8988T (cell line): ENCODE measurements at places on chromosomes 7 and 10.

- no peak for DNase-seq
Observed at GRCh38 chr7:137880432-137880831, 33.7 kb upstream of the DGKI start.

- DNase-seq: no peak
Observed at GRCh38 chr7:122384528-122384927, 80.0 kb upstream of the FEZF1 start.

- DNase-seq: no peak
Observed at GRCh38 chr10:18886102-18886501, 162.5 kb upstream of the MALRD1 start.

- peak; percentile 7 for DNase-seq
Observed at GRCh38 chr7:72493850-72494661, 81.9 kb upstream of the CALN1 start.

GRCh38 chr7:106841896-106842390 lies 23.1 kb upstream of the PIK3CG start:
- no peak for DNase-seq

GRCh38 chr10:30155401-30155800 lies 96.0 kb upstream of the JCAD start:
- no peak for DNase-seq

DNA sequence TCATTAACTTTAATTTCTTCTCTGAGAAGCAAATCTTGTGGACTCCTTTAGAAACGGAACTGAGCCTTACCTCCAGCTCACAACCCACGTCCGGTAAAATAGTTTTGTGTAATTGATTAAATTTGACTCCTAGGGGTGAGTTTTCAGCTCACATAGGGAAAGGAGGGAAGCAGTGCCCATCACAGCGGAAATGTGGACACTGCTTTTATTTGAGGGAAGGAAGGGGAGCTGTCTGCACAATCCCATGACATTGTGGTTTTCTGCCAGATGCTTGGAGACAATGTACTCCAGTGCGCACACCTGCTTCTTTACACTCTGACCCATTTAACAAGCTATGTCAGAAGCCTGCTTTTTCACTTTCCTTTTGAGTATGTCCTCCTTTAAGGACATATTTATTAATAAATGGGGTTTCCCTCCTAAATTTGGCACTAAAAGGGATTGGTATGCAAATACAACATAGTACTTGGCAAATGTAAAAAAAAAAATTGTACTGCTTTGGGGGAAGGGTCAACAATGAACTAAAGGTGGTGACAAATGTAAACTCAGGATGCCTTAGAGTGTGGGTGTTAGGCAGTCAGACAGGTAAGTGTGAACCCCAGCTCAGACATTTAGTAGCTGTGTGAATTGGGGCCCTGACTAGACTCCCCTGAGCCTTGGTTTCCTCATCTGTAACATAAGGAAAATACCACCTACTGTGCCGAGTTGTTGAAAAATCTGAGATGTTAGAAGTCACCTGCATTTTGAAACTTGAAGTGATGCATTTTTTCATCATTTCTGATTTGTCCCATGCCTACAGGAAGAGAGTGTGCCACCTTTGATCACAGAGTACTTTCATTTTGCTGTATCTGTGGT lies 90.2 kb upstream of the KLF6 start:
- no peak for DNase-seq

- DNase-seq: no peak
Observed at GRCh38 chr10:12665501-12665900, 316.2 kb downstream of the CAMK1D start.

DNA sequence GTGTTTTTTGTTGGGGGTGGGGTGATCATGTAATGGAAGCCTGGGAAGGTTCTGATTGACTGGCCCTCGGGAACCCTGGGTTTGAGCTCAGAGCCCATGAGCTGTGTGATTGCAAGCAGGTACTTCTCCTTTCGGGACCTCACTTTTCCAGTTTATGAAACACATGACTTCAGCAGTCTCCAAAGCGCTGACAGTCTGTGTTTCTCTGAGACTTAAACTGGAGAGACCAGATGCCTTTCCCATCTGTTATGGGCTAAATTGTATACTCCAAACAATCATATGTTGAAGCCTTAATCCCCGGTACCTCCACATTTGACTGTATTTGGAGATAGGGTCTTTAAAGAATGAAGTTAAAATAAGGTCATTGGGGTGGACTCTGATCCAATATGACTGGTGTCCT lies 493.6 kb downstream of the GALNT17 start:
- DNase-seq: no peak

DNA sequence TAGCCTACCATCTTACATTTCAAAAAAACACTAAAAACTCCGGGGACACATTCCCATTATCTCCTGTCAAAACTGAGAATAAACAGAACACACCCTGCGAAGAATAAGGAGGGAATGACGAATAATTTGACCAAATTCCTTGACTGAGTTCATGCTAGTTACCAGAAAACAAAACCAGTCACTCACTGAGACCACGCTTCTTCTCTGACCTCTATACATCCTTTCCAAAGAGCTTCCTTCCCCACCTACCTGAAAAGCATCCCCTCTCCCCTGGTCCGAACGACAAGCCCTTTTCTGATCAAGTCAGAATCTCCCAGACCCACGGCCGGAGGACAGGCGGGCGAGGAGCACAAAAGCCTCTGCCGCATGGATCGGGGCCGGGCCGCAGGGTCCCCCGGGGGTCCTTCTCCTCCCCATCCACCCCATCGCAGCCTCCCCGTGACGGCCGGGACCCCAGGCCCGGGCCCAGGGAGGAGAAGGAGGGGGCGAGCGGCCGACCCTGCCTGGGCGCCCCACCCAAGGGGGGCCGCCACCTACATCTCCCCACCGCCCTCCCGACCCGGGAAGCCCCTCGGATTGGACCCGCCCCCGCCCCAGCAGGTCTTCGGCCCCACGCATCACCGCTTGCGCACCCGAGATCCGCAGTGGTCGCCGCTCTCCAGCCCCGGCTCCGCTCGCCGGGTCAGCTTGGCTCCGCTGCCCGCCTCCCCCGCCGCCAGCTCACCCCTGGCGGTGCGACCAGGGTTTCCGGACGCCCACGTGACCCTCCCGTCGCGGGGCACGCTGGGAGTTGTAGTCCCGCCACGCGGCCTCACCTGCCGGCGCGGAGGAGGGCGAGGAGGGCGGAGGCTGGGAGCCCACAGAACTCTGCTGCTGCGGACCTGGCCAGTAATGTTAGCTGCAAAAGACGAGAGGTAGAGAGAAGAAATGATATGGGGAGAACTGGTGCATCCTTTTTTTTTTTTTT lies at the start of gene SLC37A3:
Gene SLC37A3 (minus strand): TSS at position 747 of the 967 bp plus-strand sequence. CDS start 16,004 bp downstream, outside the sequence.
- DNase-seq: peak; percentile 91

GRCh38 chr10:3186368-3186767 lies 13.8 kb upstream of the PITRM1 start:
- DNase-seq: no peak

GRCh38 chr10:90738885-90739284 lies 119.0 kb downstream of the HTR7 start:
- no peak for DNase-seq

DNA sequence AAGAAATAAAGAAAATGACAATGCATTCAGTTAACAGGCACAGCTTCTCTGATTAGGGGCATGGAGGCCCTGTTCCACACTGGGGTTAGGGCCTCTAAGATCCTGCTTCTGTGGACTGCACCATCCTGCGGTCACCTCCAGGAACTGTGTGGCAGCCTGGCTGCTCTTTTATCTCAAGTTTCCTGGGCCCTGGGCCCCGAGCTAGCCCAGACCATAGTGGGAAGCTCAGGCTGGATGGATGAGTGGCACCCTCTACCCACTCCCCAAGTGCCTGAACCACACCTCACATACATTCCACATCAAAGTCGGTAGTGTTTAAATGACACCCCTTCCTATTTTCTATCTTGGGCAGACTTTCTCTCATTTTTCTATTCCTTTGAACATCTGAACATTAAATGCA lies 461.5 kb upstream of the MKI67 start:
- DNase-seq: no peak

GRCh38 chr7:101739775-101740398 lies 77.5 kb upstream of the CUX1 start:
- DNase-seq: no peak

GRCh38 chr10:119103903-119104653 lies at the start of gene DENND10:
Gene DENND10 (plus strand): TSS chr10:119104113. CDS start chr10:119104143, 30 bp downstream.
- DNase-seq: peak; percentile 86

GRCh38 chr10:103111031-103111917 lies 81.8 kb downstream of the NT5C2 start:
- no peak for DNase-seq

GRCh38 chr10:94042001-94042833 lies 48.5 kb downstream of the PLCE1 start:
- DNase-seq: no peak

DNA sequence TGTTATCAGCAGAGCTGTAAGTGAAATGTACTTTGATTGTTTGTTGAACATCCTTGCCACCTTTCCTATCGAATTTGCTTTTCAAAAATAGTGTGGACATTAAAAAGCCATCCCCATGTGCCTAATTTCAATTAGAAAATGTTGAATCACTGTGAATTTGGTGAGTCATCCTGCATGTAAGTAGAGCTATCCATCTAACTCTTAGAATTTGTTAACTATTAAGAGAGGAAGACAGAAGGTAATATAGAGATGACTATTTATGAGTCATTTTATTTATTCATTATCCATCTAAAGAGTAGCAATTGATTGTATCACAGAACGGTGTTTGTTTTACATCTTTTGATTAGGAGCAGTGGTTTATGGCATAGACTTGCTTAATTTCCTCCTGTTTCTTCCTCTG lies 154.7 kb downstream of the MGMT start:
- DNase-seq: no peak

DNA sequence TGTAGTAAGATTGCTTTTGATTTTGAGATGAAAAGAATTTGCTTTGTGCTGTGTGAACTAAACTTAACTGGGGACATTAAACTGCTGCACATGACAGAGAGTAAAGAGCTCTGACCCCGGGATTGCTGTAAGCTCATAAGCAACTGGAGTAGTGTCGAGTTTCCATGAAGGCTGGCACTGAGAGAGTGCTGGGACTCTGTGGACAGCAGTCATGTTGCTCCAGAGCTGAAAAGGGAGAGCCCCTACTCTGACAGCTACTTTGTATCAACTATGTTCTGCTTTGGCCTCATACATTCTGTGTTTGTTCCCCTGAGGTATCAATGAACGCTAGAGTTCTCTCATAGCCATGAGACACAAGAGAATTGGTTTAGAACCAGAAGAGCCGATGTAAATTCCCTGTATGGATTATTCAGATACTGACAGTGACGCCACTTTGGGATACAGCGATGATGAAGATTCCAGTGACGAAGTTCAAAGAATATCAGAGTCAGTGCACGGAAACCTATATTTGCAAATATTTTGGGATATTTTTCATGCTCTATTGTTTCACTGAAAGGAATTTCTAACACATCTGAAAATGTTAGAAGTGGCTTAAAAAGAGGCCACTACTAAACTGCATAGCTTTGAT lies 185.9 kb upstream of the DKK1 start:
- no peak for DNase-seq

GRCh38 chr7:94529516-94529915 lies 19.9 kb downstream of the CASD1 start:
- DNase-seq: no peak

- no peak for DNase-seq
Observed at GRCh38 chr7:128701062-128701785, 29.1 kb downstream of the GARIN1A start.

- DNase-seq: no peak
Observed at GRCh38 chr10:74186678-74187077, 35.7 kb downstream of the ADK start.

- no peak for DNase-seq
Observed at GRCh38 chr10:85650791-85651496, 715.7 kb downstream of the GRID1 start.

DNA sequence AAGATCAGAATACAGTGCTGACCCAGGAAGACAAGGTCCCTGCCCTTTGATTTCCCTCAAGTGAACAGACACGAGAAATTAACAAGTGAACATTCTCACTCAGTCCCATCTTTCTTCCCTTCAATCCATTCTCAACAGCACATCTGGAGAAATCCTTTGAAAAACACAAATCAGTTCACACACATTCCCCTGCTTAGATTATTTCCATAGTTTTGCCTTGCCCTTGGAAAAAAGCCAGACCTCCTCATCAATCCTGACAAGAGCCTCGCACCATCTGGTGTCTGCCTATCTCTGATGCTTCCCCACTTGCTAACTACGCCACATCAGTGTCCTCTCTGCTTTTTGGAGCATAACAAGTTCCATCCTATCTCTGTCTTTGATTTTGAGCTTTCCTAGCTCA lies 94.4 kb upstream of the KIAA1217 start:
- DNase-seq: no peak

DNA sequence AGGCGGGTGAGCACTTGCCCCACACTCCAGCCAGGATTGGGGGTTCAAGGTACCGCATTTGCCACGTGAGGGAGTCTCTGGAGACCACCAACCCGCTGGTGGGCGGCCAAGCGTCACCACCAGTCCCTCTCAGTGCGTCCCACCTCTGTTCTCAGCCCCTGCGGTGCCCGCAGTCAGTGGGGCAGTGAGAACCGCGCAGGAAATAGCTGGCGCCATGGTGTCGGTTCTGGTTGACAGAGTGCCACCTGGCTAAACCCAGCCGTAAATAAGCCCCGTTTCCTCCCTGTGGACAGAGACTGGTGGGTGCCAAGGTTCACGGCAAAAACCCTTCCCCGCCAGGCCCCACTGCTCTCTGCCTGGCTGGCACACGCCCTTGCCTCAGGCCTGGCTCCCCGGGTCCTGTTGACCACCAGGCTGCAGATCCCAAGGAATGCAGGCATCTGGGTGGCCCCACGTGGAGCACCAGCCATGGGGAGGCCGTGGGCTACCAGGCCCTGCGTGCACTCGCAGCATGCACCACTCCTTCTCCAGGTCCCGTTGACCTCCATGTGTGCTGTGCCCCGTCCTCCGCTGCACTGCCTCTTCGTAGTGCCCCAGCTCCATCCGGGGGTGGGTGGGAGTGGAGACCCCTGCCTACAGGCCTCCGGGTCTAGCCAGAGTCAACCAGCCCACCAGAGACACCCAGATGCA lies 140.0 kb downstream of the LHPP start:
- DNase-seq: no peak

- no peak for DNase-seq
Observed at GRCh38 chr10:34010891-34011290, 676.4 kb upstream of the NRP1 start.

DNA sequence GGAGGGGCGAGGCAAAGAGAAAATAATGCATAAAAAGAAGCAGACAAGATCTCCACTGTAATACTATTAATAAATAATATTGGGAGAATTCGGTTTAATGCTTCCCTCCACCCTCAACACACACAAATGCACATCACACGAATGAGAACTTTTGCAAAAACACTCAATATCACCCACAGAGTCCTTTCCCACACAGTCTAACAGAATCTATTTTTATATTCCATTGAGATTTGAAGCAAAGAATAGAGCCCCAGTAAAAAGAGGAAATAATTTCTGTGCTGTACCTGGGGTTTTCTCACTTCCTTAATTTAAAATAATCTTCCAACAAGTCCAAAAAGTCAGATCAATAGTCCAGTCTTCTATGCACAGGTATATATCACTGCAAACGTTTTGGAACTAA lies 17.0 kb downstream of the PIK3AP1 start:
- DNase-seq: no peak

GRCh38 chr7:30894866-30895605 lies 16.6 kb upstream of the AQP1 start:
- DNase-seq: peak; percentile 38

DNA sequence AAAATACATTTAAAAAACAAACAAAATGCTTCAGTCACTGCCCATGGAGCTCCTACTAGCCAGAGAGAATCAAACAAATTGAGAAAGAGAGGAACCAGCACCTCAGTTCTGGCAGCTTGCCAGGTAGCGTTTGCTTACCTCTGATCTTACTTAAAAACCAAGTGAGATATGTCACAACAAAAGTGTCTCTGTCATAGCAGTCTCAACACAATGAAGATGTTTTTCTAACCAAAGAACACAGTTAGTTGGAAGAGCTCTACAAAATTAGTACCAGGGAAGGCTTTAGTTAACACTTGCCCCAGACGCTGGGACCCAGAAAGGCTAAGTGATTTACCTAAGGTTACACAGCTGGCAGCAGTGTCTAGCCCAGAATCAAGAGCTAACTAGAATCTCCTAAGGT lies 3.4 kb downstream of the DOCK4 start:
- DNase-seq: no peak
